ENCODE measurements at places on chromosomes 5 and 9.

DNA sequence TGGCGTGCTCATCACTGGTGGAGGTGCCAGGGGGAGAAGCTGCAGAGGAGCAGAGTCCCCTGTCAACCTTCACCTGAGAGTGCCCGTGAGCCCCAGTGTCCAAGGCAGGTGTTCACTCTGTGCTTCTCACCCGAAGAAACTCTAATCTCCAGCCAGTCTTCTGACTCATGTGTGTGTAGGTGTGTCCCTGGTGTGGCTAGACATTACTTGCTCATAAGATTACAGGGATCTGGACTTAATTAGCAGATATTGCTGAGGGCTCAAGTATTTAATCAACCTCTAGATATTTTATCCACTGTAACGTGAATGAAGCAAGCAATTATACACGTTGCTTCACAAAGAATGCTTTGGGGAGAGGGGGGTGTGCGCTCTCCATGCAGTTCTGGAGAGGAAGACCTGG lies 72.5 kb downstream of the MED10 start:
- DNase-seq = no peak

GRCh38 chr5:36128795-36129194 lies 22.9 kb downstream of the LMBRD2 start:
- DNase-seq = no peak

DNA sequence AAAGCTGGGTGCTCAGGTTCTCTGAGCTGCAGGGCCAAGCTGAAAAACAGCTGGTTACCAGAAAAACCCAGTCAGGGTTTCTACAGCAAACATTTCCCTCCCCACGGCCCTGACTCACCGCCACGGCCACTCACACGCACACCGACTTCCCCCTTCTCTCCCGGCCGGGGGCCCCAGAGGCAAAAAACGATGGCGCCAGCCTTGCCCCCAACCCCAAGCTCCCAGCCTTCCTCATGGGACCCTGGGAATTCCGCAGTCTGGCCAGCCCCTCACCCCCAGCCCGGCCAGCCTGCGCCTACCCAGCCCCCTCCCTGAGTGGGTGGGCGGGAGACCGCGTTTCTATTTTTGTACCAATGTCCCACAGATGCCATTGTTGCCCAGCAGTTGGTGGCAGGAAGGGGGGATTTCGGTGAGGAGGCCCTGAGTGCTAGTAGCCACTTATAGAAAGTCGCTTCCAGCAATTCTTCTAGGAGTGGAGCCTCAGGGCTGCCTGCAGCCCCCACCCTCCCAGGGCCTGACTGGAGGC lies 18.4 kb downstream of the ENG start:
- DNase-seq = no peak

DNA sequence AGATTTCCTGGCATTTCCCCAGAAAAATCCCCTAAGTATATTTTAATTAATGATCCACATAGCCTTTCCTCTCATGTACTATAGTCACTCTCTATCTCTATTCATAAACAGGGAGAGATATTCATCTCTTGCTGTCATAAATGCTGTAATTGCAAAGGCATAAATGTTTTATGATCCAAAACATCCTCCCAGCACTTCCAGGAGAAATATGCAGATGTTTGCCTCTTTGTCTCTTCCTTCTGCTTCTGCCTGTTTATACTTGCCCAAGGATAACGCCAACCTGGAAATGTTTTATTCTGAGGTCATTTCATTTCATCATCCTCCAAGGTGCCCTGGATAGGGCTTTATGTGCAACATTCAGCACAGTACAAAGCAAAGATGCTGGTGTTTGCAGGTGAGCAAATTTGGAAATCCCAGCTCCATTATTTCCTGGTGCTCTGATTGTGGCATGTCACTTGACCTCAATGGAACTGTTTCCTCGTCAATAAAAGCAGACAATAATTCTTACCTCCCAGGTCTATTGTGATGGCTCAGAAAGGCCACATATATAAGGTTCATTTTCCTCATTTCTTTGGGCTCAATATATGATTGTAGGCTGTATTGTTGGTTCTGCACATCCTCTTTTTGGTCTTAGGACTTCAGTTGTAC lies 6.9 kb downstream of the TNFSF15 start:
- DNase-seq = no peak

GRCh38 chr5:67182301-67182790 lies 14.3 kb downstream of the CD180 start:
- no peak for DNase-seq

GRCh38 chr5:150394131-150394530 lies 18.6 kb downstream of the CD74 start:
- DNase-seq = no peak

DNA sequence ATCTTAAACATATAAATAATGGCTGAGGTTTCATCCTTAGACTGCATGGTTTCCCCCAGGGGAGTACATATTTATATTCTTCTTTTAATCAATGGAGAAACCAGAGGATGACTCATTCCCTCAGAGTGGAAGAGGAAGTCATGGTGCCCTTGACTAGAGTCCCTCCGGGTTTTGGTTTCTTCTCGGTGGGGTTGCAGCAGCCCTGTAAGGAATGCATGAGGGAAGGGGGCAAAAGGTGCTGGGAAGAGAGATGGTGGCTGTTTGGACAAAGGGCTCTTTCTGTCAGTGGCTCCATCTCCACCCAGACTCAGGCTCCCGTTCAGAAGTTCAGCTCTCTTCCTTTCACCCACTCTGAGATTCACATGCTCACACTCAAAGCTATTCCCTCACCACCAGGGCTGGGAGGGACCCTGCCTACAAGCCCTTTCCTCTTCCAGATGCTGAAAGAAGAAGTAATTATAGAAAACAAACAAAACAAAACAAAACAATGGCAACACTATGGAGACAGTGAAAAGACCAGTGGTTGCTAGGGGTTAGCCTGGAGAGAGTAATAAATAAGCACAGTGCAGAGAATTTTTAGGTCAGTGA lies 129.8 kb upstream of the IL12B start:
- no peak for DNase-seq

- DNase-seq = no peak
These were observed 251.5 kb downstream of the KCTD16 start for GRCh38 chr5:144422018-144422727.

DNA sequence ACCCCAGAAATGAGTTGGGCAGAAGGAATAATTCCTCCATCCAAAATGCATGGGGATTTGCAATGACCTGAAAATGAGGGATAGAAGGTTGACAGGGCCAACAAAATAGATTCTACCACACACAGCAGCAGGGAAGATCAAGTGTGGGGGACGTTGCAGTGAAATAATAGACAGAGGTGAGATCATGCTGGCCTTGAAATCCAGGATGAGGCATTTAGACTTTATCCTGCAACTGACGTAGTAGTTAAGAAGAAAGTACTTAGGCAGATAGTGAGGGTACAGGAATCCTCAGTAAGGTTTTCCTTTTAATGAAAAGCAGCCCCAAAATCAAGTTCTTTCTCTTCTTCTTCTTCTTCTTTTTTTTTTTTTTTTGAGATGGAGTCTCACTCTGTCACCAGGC lies 31.6 kb upstream of the TGFBR1 start:
- no peak for DNase-seq

- DNase-seq = no peak
These were observed 128.0 kb downstream of the PIP5K1B start for GRCh38 chr9:68832861-68833518.

GRCh38 chr9:2962471-2963172 lies 118.7 kb upstream of the PUM3 start:
- no peak for DNase-seq

DNA sequence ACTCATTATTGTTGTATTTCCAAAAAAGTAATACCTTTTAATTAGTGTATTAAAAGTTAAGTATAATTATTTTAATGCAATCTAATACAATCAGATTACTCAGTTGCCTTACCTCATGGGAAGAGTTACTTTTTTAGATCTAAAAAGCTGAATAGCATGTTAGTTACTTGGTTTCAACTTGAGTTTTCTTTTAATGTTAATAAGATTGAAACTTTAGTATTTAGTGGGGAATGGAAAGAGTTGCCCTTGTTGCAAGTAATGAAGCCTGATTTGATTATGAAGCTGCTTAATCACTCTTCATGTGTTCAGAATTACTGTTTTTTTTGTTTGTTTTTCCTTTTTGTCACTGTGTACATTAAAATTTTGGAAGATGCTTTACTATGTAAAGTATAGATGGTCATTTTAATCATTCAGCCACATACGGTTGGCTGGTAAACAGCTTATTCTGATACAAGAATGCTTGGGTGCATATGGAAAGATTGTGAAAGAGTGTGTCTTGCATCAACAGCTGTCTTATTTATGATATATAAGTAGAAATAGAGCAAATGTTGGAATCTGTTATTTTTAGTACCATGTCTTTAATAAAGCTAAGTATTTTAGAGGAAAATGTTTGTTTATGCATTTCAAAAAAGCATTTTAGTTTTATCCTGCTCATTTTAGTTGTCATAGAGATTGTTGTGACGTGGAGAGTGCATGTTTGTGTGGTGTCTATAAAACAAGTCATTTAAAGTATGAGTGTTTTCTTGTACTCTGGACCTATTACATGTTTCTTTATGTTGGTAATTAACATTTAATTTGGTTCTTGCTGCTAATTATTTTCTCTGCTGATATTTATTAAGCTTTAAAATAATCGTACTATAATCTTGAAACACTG lies 36.4 kb downstream of the SREK1 start:
- no peak for DNase-seq

DNA sequence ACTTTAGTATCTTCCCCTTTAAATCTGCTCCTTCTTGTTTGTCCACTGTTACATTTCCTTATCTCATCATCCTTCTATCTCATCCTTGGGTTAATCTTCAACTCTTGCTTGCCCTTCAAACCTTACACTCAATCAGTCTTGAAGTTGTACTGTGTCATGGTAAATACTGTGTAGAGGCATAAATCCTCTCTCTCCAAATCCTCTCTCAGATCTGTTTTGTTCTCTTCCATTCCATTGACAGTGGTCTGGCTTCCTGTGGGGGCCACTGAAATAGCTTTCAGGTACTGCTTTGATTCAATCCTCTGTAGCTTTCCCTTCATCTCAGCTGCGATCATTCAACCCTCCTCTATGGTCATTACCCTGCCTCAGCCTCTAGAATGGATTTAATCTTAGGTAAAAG lies 104.0 kb downstream of the PLCXD3 start:
- DNase-seq = no peak

- no peak for DNase-seq
These were observed 2.5 kb downstream of the PRDM6 start for GRCh38 chr5:123091298-123092222.

DNA sequence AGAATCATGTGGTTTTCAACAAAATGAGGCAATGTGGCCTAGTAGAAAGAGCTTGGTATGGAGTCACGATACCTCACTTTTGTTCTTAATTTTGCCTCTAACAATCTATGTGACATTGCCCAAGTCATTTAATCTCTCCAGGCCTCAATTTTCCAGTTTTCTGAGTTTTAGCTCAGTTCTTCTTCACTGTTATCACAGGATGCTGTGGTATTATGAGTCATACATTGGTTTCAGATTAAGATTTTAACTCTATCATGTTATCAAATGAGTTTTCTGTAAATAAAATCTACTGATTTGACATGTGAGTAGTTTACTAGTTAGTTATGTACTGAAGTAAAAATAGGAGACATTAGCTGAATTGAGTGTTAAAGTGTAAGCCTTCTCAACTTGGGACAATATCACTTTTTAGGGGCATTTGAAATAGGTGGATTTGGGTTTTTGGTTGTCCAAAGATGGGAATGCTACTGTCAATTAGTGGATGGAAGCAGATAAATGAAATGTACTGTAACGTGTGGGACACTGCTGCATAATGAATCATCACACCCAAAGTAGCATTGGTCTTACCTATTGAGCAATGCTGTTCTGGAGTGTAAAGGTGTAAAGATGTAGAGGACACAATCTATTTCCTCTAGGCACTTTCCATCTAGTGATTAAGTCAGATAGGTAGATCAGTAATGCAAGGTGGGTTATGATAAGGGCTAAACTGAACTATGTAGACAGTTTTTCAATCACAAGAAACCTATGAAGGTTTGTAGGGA lies 73.3 kb downstream of the NNT start:
- DNase-seq = no peak

DNA sequence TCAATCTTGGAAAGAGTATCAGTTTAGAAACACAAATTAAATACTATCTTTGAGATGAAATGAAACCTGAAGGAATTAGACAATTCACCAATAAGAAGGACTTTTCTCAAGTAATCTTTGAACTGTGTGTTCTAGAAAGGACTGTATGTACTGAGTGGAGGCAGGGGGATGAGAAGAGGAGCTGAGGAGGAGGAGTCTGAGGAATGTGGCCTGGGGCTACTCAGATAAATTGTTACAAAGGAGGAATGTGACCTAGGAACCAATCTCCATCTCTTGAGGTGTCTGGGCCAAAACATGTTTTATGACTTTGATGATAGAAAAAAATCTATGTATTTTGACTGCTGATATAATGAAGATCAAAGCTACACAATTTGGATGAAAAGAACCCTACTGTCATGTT lies 124.3 kb upstream of the ANKRD55 start:
- DNase-seq = no peak

DNA sequence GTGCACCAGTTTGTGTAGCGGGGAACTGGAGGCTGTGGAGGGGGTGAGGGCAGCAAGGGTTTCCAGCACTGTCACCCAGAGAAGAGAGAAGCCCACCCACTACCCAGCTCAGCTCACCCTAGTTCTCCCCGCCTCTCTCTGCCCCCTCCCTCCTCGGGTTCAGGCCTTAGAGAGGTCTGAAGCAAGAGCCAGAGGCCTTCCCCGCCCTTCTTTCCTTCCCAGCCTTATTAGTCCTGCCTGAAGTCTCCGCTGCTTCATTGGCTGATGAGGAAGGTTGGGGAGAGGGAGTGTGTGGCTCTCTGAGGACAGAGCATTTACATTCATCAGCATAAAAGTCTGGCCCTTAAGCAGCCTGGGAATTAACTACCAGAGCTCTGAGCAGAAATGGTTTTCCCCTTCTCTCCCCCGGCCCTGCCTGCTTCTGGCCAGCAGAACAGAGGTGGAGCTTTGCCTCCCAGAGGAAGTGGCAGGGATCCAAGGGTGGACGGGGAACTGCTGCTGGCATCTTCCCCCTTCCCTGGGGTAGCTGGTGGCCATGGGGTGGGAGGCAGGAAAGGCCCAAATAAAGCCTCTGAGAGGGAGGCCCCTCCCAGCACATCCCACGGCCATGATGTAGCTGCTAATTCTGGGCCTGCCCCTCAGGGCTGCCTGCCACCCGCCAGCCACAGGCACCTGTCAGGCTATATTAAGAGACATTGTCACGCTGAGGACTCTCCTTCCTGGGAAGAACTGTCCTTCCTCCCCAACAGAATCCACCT lies 4.1 kb downstream of the DNAJB5 start:
- no peak for DNase-seq

- no peak for DNase-seq
These were observed 74.4 kb downstream of the PDE6A start for GRCh38 chr5:149870232-149870631.
